NCI-H2227 treated with DMSO at 0.1 percent for 48 hours (cell line): ENCODE measurements at places on chromosomes 2 and 18.

DNA sequence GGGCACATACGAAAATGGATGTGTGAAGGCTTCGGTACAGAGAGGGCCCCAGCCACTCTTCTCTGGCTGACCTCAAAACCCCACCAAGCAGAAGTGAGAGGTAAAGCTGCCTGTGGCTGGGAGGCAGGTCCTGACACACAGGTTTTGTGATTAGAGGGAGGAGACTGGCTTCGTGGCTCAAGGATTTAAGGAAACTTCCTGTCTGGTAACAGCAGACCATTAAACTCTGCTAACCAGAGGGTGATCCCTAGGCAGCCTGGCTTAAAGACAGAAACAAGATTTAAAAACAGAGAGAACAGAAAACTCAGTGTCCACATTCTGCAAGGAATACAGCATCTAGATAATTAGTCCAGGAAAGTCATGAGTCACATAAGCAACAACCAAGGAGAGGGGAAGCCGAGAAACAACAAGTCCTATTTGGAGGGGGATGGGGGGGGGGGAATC, 101.9 kb downstream of the NFATC1 start:
- no peak for DNase-seq

DNA sequence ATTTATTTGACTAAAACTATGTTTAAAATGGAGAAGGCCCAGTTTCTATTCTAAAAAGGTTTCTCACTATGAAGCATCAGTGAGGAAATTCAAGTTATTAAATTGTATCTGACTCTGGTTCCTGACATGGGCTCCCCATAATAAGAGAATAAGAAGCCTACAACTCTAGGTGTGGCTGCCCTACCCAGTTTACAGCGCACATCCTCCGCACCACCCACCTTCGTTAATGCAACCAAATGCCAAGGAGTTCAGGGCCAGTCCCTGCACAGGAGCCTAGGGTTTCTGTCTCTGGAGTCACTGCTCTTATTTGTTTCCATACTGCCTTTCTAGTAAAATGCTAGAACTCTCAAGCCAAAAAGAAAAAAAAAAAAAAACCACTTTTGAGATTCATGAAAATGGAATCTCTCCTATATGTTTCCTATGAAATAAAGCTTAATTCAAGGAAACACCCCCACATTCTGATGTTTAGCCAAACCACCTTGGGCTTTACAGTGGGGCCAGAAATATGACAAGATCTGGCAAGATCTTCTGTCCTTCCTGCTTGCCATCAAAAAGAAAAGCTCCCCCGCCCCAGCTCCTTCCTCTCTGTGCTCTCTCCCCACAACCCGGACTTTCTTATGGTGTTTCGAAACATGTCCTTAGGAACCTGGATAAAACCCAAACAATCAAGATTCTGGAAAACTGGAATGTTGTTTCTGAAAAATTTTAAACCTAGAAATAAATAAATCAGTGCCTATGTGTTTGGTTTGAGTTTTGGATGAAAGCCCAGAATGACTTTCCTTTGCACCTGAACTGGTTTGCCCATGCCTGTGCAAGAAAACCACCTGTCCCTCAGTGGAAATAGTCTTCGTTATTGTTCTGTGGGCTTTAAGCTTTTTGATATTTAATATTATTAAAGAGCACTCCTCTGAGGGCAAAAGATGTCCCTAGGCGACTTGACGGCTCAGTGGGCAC, 136.7 kb downstream of the SP3 start:
- DNase-seq = no peak

GRCh38 chr2:139122711-139123158, 342.5 kb upstream of the NXPH2 start:
- no peak for DNase-seq

GRCh38 chr2:226679389-226680065, 120.1 kb downstream of the IRS1 start:
- DNase-seq = no peak

GRCh38 chr2:18094277-18094676, 215.8 kb downstream of the KCNS3 start:
- no peak for DNase-seq

DNA sequence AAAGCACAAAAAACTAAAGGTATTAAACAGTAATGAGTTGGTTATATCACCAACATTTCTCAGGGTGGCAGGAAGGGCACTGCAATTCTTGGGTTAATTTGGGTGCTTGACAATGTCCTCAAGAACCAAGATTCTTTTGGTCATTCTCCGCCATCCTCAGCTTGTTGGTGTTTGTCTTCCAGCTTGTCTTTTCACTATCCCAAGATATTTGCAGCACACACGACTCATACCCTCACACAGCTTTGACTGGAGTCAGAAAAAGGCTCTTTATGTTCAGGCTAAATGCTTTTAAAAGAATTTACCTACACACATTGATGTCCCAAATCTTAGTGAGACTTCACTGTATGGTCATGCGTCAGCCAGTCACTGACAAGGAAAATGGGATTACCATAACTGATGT, 12.5 kb downstream of the GREB1L start:
- DNase-seq = no peak

GRCh38 chr2:45432406-45432805, 178.7 kb downstream of the SRBD1 start:
- DNase-seq = no peak

GRCh38 chr2:160941290-160941846, 218.9 kb upstream of the TANK start:
- DNase-seq = no peak

- DNase-seq = no peak
Measured at GRCh38 chr2:19711470-19712372, 190.1 kb downstream of the TTC32 start.

GRCh38 chr2:230946429-230947234, 21.6 kb upstream of the GPR55 start:
- DNase-seq = no peak

DNA sequence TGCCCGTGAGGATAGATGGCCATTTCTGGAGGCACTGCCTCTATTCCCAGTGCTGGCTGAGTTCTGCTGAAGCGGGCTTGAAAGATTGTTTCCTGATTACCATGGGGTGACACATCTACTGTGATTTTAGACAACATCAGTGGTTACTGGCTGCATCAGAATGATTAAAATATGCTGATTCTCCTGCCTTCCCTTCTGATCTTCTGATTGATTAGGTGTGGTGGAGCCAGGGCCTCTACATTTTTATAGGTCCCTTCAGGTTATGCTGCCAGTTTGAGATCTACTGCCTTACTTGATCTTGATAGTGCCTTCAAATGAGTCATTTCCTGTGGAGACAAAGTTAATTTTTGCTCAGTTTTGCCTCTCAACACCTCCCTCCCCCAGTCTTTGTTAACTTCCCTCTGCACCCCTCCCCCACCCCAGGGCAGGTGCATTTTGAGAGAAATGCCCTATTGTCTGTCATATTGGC, 31.6 kb upstream of the SNORC start:
- DNase-seq = no peak

DNA sequence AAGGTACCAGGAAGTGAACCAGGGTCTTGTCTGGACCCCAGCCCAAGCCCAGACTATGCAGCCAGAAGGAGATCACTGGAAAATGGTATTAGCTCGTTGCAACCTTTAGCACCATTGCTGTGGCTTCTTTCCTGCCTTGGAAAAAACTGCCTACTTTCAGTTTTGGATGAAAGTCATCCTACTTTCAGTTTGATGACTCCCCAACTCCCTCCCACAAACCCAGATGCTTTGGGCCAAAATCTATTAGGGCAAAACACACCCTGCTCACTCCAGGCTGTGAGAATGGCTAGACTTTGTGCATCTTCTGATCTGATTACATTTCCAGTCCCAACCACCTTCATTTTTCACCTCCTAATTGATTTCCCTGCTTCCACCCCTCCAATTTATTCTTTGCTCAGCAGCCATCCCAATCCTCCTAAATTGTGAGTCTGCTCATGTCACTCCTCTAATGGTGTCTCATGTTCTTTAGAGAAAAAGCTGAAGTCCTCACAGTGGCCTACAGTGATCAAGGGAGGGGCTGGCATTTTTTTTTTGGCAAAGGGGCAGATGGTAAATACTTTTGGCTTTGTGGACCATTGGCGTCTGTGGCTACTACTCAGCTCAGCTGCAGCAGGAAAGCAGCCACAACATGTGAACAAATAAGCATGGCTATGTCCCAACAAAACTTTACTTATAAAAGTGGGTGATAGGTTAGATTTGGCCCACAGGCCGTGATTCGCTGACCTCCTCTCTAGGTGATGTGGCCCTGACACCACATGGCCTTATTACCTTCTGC, 368.7 kb downstream of the SLC4A3 start:
- no peak for DNase-seq

- no peak for DNase-seq
Measured at GRCh38 chr2:142874293-142874814, 3.1 kb upstream of the KYNU start.

- no peak for DNase-seq
Measured at GRCh38 chr2:7060631-7061449, 143.6 kb downstream of the RNF144A start.

DNA sequence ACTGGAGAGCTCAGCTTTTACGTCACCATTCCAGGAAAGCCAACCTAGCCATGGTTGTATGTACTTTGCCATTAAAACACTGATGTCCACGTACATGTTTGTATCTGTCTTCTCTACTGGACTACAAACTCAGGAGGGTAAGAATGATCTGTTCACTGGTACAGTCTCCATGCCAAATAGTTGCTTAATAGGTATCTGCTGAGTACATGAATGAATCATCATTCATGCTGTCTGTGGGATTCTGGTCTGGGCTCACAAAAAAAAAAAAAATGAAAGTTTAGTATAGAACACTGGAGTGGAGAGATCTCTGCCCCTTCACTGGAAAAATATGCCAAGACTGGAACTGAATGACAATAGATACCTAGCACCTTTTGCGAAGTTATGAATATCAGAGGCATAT, 102.6 kb upstream of the ITGA4 start:
- DNase-seq = no peak

DNA sequence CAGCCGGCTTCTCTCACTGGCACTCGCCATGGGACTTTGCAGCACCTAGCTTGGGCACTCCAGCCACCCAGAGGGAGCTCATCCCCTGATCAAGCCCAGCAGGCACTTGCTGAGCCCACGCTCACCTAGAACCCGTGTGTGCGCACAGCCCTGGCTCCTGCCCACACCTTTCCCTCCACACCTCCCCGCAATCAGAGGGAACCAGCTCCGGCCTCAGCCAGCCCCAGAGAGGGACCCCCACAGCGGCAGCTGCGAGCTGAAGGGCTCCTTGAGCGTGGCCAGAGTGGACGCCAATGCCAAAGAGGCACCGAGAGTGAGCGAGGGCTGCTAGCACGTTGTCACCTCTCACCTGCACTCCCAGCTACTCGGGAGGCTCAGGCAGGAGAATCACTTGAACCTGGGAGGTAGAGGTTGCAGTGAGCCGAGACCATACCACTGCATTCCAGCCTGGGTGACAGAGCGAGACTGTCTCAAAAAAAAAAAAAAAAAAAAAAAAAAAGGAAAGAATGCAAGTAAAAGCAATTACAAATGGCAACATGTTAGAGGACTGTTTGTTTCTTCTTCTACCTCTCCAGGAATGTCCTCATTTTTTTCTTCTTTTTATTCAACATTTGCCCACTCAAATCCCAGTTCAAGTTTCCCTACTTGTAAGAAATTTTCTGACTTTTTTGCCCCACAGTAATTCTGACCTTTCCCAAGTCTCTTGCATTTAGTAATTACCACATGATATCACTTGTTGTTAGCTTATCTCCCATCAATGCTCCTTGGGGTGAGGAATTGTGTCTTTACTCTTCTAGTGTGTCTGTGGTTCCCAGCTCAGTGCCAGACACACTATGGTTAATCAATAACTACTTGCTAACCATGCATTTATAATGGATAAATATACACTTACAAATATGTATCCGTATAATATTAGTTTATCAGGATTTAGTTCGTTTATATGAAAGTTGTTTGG, 40.6 kb upstream of the ST3GAL5 start:
- no peak for DNase-seq

DNA sequence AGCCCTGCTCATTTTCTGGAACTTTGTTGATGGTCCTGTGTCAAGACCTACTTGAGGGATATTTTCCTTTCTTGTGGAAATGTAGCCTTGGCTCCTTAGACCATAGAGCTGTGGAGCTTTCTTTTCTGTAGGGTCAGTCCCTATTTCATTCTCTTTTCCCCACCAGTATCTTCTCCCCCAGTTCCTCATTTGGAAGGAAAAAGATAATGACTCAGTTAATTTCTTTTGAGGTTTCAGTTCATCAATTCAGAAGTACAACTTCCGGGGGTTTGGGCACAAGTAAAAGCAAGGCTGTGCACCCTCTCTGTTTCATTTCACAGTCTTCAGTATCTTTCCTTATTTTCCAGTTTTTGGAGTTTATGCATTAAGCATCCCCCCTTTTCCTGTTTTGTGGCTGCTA, 70.7 kb downstream of the CDC42EP3 start:
- no peak for DNase-seq

DNA sequence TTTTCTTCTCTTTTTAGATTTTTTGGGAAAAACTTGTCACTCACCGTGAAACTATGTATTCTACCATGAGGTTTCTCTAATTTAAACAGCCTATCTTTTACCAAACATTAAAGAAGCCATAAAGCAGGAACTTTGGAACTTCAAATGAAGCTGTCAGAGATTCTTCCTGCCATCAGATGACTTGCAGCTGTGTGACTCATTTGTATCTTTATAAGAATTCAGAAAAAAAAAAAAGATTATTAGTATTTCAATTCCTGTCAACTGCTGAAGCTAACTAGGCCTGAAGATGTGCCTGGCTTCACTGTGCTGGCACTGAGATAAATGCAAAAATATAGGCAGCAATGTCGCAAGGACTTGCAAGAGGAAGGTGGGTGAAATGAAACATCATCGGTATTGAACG, 1399.1 kb upstream of the PIK3C3 start:
- DNase-seq = no peak
